Upper lobe of right lung (tissue), 1 donor: ENCODE measurements at places on chromosomes 7 and 10. TPM values are rescaled to one million over a fixed set of nuclear protein-coding genes. Genes with fewer than 3 reads are reported as not detected.

The EIF5AL1 gene
- total RNA-seq, result 0.14 TPM

The SH2D4B gene
- 0.43 TPM for total RNA-seq

The CHN2 gene
- total RNA-seq, result 14.4 TPM

The KCNMA1 gene
- 26.3 TPM for total RNA-seq

The CLRN3 gene
- total RNA-seq, result not detected

The OR2A5 gene
- not detected for total RNA-seq

GRCh38 chr7:14389181-14389591 is 399.7 kb upstream of the ETV1 start:
- DNase-seq, result no peak

DNA sequence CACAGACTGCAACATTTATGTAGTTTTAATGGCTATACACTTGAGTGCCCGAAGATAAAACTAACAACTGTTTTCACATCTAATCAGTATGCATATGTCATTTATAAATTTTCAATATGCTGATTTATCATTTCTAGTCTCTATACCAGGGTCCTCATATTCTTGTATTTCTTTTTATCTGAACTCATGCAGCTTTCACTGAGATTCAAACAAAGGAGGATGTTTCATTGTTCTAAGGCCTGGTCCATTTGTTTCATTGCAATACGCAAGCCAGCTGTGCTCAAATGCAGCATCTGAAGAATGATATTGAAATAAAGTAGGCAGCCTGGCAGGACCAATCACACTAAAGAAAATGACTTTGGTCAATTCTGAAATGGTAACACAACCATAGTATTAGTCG is 31.7 kb downstream of the MAGI2 start:
- no peak for DNase-seq

DNA sequence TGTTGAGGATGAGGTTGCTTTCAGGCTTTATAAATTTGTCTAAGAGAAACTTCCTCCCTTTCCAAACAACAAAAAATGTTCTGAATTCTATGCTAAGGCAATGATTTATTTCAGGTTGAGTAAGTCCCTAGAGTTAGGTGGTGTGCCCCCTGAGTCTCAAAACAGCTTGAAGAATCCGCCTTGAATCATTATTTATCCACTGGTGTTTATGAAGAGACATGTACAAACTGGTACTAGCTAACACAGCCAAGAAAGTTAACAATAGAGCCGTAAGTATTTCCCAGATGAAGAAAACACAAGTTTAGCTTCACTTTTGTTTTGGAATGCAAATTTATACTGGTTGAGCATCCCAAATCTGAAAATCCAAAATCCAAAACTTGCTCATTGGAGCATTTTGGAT is 66.2 kb upstream of the SRPK2 start:
- DNase-seq, result no peak

DNA sequence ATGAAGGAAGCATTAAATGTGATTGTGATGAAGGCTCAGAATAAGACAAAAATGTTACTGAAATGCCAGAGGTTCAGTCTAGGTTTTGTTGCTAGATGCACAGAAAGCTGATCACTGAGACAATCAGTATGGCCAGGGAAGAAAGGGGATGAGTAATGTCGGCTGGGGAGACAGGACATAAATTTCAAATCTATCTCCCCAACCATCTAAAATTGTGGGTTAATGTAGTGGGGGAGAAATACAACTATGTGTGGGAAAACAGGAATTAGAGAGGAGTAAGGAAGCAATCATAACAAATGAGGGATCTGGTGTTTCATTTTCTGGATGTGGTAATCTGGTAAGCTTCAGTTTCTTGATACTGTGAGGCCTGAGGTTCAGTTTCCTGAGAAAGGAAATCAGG is 1111.0 kb downstream of the XPNPEP1 start:
- no peak for DNase-seq

- DNase-seq, result no peak
Observed at GRCh38 chr10:123392182-123392963, 238.2 kb downstream of the BUB3 start.

DNA sequence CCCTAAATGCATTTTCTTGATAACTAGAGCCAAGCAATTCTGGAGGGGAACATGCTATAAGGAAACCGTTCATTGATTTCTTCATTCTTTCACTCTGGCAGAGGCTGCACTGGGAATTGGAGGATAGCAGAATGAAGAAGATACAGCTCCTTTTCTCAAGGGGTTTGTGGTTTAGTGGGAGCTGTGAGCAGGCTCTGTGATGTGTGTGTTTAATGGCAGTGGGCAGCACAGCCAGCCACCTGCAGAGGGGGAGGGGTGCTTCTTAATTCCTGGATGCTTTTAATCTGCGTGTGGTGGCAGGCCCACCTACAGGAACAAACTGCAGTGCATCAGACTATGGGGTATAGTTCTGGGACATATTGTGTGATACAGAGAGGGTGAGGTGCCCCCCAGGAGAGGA is 31.9 kb downstream of the RPS24 start:
- DNase-seq, result no peak

- no peak for DNase-seq
Observed at GRCh38 chr10:28797904-28798371, 120.6 kb downstream of the BAMBI start.

DNA sequence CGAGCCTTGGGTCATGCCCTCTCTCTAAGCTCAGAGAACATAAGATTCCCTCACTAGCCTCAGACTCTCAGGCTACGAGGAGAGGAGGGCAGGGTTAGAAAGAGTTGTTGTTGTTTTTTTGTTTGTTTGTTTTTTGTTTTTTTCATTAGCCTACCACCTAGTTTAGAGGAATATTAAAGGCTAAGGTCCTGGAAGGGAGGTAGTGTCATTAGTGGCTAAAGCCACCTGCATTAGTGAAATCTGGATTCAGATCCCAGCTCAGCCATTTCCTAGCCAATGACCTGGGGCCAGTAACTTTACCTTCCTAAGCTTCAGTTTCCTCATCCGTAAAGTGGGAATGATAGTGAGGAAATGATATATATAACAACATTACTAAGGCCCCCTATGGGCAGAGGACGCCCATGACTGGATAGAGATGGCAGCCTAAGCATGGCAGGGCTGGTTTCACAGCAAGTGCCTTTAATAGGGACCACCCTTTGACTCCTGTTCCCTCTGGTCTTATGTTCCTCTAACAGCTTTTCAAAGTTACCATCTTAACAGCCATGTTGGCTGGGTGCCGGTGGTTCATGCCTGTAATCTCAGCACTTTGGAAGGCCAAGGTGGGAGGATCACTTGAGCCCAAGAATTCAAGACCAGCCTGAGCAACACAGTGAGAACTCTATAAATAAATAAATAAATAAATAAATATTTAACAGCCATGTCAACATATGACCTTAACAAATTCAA is 5.1 kb downstream of the DDIT4 start:
- no peak for DNase-seq

- DNase-seq, result peak; percentile 46
Observed at GRCh38 chr7:140645166-140645900, 4.7 kb upstream of the DENND2A start.

DNA sequence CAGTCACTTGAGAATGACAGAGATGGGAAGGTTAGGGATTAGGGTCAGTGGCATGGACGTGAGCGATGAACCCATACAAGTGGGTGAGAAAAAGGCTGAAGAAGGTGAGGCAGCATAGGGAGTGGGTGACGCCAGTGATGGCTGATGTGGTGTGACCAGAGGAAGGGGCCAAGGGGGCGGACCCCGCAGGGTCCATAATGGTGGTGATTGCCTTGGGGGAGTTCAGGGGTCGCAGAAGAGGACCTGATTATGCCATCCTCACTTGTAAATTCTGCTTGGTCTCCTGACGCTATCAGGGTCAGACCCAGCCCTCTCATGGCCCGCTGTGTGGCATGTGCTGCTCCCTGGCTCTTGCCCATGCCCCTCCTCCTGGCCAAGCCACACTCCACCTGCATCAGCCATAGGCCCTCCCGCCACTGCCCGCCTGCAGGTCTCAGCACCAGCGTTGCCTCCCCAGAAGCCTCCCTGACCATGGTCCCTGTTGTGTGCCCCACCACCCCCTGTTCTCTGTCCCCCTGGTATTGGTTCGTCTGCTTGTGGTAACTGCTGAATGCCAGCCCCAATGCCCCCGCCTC is 235.7 kb downstream of the EBF3 start:
- no peak for DNase-seq

GRCh38 chr7:80552031-80552694 is 40.3 kb upstream of the GNAT3 start:
- no peak for DNase-seq

DNA sequence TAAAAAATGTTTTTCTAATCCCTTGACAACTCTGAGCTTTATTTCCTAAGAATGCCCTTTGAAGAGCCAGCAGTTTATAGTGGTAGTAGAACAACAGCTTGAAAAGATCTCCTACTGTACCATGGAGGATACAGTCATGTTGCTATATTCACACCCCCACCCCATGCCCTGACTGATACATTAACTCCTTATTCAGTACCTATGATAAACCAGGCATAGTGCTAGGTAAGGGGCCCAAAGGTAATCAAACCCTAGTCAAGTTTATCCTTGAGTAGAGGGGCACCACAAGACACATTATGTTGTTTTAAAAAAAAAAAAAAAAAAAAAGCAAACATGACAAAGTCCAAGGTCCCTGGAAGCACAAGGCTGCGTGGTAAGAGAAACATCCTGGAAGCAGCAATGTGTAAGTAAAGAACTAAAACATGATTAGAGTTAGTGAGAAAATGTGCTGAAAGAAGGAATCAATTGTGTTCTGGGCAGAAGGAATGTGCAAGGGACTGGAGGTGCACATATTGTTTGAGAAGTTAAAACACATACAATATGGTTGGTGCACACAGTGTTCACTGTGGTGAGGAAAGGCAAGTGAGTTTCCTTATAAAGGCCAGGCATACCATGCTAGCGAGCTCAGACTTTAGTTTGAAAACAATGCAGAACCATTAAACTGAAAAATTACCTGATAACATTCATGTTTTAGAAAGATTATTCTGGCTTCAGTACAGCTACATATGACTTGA is 51.2 kb downstream of the PDE1C start:
- DNase-seq, result no peak

DNA sequence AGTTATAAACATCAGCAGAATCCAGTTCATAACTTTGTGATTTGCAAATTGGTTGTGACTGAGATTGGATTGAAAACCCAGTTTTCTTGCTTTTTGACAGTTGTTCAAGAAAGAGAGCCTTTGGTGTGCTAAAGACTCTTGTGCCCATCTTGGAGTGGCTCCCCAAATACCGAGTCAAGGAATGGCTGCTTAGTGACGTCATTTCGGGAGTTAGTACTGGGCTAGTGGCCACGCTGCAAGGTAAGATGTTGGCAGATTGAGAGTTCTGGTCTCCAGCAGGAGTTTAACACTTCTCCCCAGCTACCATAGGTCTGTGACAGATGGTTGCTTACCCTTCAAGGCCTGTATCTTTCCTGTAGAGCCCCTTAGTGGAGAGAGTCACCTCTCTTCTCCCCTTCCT is 2.6 kb downstream of the SLC26A4 start:
- no peak for DNase-seq

DNA sequence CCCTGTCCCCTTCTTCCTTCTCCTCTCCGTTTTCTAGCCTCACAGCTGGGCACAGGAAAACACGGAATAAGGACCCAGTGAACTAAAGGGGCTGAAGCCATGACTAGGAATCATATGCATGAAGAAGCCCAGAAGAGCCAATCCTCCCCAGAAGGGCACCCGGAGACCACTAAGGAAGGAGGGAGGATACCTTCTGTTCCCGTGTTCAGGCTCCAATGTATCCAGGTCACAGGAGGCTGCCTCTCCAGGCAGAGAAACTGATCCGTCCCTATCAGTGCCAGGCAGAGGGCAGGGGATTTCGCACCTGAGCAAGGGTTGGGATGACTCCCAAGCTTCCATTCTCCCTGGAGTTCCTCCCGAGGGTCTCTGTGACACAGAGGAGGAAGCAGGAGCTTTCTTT is 246.6 kb downstream of the SNX10 start:
- no peak for DNase-seq
